ENCODE measurements at places on chromosomes 6 and 20.

DNA sequence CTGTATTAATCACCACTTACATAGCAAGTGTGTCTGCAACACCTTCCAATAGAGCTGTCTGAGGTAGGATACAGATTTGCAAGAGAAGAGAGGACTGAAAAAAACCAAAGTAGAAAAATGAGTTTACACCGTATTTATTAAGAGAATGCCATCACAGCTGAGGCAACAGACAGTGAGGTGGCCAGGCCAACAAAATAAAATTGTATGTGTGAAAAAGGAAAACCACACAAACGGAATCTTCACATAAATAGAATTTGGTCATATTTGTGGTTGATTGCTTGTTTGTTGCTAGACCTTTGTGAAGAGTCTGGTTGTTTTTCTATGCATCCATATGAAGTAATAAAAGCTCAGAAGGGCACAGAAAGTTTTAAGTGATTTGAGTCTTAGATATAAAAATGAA lies 157.8 kb upstream of the TSHZ2 start:
- no peak for DNase-seq

DNA sequence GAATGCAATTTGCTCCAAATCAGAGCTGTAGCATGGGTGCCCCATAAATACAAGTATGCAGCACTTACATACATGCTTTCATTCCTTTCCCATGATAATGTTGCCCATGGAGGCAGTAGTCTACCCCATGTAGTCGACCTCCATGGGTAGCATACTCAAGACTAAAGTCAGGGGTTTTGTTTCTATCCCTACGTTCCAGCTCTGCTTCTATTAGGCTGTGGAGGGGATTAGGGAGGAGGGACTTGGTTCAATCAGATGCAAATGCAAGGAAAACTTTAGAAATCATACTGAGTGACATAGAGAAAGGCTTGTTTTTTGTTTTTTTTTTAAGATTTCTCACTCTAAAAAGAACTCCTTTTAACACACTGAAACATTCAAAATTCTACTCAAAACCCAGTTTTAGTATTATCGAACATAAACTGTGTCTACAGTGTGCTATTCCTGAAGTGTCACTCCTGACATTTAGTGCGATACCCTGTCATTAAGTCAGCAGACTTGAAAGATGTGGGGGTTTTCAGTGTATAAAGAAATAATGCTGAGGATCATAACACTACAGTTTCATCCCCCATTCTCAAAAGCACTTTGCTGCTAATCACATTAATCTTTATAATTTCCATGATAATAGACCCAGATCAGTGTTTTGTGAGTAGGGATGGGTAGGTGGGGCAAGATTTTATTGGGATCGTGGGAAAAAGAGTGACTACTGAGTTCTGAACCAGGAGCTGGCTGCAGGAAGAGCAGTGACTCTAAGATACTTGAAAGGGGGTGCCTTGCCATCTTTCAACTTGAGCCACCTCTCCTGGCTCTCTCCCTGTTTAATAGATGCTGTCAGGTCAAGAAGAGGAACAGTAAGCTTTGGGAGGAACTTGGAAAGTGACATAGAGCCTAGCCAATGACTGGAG lies 40.4 kb upstream of the SCML4 start:
- DNase-seq: no peak

DNA sequence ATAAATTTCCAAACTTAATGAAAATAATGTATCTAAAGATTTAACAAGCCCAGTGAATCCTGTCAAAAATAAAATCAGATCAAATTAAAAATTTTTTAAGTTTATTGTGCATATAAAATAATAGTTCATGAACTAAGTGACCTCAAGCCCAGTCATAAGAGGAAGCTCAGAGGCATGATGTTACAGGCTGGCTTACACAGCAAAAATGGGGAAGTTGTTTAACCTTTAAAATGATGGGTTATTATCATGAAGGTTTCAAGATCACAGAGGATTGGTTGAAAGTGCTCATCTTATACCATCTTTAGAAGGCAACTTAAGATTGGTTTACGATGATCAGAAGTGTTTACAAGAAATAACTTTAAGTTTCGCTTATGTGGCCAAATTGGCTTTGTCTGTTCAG lies 102.5 kb downstream of the PAK5 start:
- DNase-seq: no peak

DNA sequence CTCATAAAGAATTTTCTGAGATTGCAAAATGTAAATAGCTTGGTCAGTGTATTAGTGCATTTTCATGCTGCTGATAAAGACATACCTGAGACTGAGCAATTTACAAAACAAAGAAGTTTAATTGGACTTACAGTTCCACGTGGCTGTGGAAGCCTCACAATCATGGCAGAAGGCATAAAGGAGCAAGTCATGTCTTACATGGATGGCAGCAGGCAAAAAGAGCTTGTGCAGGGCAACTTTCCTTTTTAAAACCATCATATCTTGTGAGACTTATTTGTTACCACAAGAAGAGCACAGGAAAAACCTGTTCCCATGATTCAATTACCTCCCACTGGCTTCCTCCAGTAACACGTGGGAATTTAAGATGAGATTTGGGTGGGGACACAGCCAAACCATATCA lies 112.7 kb upstream of the HDDC2 start:
- no peak for DNase-seq

DNA sequence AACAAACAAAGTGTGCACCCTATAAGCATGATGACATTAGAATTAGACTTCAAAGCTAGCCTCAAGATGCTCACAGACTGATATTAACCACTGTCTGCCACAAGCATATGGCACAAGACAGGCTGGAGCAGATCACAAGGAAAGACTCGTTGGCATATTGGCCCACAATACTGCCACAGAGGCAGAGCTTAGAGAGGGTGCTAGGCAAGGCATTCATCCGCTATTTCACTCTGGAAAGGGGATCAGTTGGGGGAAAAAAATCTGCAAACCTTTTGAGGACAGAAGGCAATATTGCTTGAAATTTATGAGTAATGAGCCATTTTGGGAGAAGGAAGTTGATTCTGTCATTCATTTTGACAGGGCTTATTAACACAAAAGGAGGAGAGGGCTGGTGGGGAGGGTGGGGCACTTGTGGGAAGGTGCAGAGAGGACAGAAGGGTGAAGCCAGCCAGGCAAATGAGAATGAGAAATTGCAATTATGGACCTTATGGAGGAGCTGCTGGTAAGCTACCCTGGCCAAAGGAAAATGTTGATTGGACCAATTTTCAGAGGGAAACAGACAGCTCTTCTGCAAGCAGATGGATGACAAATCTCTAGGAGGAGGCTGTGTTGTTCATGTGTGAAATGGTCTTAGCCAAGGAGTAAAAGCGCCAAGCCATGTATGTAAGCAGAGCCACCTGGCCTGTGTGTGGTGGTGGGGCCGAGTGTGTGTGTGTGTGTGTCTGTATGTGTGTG lies 187.7 kb downstream of the GMPR start:
- no peak for DNase-seq

DNA sequence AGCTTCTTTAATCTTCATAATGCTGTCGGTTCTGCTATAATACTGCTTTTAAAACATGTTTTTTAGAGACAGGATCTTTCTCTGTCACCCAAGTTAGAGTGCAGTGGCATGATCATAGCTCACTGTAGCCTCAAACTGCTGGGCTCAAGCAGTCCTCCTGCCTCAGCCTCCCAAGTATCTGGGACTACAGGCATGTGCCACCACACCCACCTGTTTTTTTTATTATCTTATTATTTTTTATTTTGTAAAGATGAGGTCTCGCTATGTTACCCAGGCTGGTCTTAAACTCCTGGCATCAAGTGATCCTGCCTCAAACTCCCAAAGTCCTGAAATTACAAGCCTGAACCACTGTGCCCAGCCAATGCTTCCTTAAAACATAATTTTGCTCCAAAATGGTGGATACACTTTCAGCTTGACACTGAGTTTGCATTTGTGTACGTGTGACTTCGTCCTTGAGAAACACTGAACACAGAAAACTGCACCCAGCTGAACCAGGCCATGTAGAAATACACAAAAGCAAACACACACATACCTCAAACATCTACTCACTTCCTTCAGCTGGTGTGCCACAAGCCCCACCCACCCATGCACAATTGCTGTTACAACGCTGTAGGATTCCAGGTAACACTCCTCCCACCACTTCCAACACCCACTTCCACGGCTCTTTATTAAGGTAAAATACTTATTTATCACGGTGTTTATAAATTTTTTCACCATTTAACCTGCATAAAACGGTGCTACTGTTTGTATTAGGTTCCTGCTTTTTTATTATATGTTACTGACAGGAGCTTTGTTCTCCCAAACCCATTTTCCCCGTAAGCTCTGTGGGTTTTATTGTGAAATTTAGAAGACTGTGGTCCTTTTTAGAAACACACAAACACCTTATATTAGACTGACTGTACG lies 109.1 kb downstream of the TSHZ2 start:
- DNase-seq: no peak

- no peak for DNase-seq
Measured at GRCh38 chr6:155505608-155505989, 50.0 kb upstream of the NOX3 start.

- no peak for DNase-seq
Measured at GRCh38 chr6:44715925-44716324, 328.4 kb downstream of the CDC5L start.

DNA sequence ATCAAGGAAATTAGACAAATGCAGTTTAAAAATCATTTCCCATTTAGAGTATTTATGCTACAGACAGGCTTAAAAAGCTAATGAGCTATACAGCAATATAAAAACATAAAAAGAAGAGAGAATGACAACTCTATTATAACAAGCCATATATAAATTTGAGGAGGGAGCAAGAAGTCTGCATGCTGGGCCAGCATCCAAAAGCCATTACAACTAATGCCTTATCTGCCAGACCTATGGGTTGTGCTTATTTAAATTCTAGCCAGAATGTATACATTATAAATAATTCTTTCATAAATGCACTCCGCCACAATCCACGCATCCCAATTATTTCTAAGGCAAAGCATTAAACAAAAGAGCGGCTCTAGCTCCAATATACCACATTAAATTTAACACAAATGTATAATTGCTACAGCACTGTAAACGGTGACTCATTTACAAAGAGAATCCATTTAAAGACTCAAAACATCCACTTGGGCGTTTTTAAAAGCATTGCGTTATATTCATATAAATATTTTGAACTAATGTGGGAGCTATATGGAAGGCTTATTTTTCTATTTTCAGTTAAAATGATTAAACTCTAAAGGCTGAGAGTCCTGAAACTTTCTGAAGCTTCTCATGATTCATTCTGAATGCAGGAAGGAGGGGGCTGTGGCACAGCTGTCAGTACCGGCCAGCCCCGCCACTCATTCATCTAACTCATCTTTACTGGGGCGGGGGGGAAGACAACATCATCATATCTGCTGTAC lies 37.7 kb upstream of the RAB22A start:
- DNase-seq: no peak

GRCh38 chr6:142913511-142914047 lies 31.4 kb downstream of the HIVEP2 start:
- no peak for DNase-seq

- no peak for DNase-seq
Measured at GRCh38 chr20:23132293-23132929, 46.3 kb upstream of the CD93 start.

DNA sequence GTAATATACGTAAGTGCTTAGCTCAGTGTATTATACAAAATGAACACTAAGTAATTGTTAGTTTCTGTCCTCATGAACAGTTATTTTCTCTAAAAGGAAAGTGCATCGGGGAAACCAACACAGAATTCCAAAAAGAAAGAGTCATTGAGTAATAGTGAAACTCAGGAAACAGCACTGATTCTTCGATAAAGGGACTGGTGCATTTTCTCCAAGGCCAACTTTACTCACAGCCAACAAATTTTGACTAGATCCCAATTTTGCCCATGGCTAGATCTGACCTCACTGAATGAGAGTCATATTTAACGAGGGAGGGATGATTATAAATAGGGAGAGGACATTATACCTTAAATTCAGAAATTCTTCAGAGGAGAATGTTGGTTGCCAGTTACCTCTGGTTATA lies 390.9 kb upstream of the NRSN1 start:
- no peak for DNase-seq

DNA sequence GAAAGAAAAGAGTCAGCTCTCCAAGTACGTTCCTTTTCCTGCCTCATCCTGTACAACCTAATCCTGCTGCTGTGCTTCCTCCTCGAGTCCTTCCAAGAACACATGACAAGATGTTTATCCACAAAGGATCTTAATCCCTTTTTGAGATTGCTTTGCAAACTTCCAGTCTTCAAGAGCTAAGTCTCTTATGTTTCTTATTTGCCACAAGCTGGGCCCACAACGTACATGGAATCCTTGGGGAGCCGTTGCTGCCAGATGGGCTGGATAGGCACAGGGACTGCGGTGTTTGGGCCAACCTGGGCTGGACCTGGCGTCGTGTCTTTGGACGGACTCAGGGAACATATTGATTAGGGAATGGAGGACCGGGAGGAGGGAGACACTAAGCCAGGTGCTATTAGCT lies 79.7 kb upstream of the AFDN start:
- no peak for DNase-seq

DNA sequence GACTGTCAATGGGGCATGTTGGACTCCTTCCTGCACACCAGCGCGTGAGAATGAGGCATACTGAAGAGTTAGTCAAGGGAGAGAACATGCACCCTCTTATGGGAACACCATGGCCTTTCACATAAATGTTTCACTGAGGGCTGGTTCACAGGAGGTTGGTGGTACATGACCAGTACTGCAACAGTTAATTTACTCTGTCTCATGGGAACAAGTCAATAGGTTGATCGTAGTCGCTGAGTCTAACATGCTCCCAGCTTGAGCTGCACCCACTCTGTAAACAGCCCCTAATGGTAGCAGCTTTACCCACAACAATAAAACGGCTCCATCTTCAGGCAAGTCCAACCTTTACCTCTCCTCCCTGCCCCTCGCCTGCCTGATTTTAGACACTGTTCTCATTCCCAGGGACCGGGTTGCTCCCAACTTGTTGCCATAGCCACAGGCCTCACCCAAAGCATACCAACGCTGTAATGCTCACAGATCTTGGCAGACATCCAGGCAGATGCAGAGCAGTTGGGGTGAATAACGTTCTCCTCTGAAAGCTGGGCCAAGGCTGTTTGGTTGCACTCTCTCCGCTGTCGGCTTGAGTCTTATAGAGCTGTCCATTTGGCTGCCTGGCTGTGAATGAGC lies 111.3 kb downstream of the LY86 start:
- peak; percentile 74 for DNase-seq

DNA sequence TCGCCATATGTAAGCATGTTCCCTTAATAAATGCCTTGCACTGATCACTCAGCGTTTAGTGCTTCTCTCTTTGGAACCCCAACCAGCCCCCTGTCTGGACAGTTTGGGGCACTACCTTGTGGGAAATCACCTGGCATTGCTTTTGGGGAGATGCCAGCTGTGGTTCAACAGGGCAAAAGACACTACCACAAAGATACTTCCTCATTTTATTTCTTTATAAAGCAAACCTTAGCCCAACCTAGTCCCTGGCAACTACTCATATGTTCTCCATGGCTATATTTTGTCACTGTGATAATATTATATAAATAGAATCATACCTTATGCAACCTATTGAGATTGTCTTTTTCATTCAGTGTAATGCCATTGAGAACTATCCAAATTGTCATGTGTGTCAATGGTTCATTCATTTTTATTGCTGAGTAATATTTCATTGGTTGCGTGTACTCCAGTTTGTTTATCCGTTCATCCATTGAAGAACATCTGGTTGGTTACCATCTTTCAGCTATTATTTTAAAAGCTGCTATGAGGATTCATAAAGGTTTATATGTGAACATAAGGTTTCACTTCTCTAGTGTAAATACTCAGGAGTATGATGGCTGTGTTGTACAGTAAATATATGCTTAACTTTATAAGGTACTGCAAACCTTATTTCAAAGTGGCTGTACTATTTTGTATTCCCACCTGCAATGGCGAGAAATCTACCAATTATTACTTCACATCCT lies 114.8 kb downstream of the MOXD1 start:
- DNase-seq: no peak

Measured in DMS79 (cell line).